CD8-positive, alpha-beta T cell (primary cell): ENCODE measurements at places on chromosomes 4 and X.
A peak's percentile ranks its signal among the peaks of the same experiment; 100 is the strongest.

DNA sequence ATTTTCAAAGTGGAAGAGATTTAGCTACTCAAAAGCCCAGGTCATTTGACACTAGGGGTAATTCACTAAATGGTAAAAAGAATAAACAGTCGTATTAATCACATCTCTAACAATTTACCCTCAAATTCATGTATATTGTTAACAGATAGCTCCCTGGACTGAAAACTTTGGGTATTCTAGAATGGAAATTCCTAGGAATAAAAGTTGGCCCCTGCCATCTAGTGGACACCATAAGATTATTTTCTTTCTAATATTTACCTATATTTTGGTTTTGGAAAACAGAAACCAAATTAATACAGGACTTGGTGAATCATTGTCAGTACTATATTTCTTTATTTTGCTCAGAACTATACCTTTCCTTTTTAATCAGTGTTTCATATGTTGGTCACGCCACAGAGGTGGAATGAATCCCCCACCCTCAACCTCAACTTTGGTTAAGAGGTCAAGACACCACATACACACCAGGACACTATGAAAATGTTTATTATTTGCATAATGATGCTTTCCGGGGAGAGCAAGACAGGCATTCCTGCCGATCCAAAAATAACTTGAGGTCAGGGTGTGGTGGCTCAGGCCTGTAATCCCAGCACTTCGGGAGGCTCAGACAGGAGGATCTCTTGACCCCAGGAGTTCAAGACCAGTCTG, 96.2 kb upstream of the APOOL start:
- DNase-seq = no peak

- DNase-seq = no peak
Observed at GRCh38 chrX:45186643-45187026, 14.0 kb downstream of the DIPK2B start.

DNA sequence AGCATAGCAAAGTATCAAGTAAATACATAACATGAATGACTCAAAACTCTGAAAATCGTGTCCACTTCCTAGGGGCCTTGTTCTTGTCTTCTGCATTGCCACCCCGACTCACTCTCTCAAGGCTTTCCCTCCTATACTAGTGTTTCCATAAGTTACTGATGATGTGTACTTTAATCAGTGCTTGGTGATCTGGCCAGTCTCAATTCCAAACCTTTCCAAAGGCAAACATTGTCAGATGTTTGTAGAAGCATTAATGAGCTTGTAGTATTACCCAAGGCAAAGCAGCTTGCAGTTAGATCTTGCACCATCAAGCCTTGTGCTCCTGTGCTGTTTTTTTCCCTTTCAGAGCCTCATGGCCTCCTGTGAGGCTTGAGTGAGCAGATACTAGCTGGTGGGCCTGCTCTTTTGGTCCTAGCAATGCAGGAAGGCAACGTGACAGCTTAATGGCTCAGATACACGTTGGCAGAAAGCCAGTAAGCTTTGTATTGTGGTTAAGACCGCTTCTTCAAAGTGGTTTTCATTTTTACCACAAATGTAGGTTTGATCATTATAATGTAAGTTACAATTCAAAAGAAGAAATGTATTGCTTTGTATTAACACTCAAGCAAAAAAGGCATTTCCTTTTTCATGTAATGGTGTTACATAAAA, 51.8 kb downstream of the RBPJ start:
- DNase-seq = peak; percentile 38

DNA sequence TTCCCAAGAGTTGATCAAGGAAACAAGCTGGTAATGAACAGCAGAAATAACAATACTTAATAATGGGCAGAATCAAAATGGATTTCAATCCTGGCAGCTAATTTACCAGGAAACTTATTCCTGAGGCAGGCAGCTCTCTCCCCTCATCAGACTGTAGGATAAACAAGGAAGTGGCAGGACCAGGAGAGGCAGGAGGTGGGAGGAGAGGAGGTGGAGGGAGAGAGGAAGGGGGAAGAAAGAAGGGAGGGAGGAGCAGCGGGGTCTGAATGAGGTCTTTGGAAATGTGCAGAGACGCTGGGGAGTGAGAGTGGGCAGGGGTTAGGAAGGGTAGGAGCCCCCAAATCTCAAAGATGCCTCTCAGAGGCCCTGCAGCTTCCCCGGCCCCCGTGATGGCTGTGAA, 231.5 kb downstream of the BCOR start:
- DNase-seq = no peak

DNA sequence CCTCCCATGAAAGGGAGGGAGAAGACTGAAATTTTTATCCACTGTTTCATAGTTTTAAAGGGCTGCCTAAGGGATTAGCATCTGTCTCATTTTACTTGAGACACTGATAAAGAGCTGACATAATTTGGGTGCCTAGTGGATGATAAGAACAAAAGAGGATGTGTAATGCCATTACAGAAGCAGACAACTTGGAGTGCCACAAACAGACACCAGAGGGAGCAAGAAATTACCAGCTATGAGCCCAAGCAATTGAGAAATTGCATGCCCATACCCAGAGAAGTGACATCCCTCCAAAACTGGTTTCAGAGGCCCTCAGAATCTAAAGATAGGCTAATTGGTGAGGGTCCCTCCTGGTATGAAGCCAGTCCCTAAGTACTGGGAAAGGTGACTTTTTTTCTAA, 38.5 kb upstream of the POU3F4 start:
- peak; percentile 5 for DNase-seq

- DNase-seq = no peak
Observed at GRCh38 chrX:123230798-123231197, 46.7 kb downstream of the GRIA3 start.

DNA sequence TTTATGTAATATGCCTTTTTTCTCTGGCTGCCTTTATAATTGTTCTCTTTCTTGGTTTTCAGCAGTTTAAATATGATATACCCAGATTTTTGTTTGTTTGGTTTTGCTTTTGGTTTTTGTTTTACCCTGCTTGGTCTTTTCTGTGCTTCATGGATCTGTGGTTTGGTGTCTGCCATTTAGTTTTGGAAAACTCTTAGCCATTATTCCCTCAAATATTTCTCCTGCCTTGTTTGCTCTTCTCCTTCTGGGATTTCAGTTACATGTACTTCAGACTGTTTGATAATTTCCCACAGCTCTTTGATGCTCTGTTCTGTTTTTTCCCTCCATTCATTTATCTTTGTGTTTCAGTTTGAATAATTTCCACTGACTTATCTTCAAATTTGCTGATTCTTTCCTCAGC, 223.1 kb upstream of the BCOR start:
- DNase-seq = no peak

GRCh38 chr4:84631573-84631972, 48.6 kb downstream of the CDS1 start:
- DNase-seq = no peak

- DNase-seq = peak; percentile 60
Observed at GRCh38 chr4:143559757-143560147, 46.2 kb downstream of the SMARCA5 start.

GRCh38 chrX:49884290-49884862, 5.1 kb downstream of the USP27X start:
- peak; percentile 13 for DNase-seq
